ENCODE measurements at places on chromosomes 4 and X. TPM values are rescaled to one million over a fixed set of nuclear protein-coding genes. Genes with fewer than 3 reads are reported as not detected.

DNA sequence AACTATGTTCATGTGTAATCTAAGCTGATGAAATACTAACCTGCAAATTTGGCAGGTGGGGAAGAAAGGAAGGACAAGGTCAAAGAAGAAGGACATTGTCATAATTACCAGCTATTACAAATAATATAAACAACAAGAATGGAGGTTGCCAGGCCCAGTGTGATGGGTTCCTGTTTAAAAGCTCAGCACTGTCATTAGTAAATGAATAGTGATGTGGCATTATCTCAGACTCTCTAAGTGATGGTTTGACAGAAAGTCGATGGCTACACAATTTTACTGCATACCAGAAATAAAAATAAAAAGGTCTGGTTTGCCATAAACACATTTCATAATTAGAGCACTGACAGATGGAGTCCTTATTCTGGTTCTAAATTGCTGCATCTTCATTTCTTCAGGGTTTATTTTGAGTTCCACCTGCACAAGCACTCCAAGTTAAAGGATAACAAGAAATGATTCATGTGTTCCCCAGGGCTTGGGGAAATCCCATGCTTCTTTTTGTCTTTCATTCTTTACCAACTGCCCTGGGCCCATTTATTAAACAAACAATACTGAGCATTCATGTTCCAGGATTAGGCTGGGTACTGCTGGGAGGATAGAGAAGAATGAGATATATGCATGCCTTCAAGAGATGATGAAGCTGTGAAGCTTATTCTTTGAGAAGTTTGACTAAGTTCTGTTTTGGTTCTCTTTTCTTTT is 367.8 kb upstream of the RASGEF1B start:
- no peak for DNase-seq
- no peak overlapping the region for H3K27ac ChIP-seq
- H3K4me1 ChIP-seq: no peaks in the 10 kb centered on the region
- H3K27me3 ChIP-seq: no peaks in the 10 kb centered on the region
- no peak overlapping the region for H3K4me3 ChIP-seq
- H3K36me3 ChIP-seq: no peaks in the 10 kb centered on the region

DNA sequence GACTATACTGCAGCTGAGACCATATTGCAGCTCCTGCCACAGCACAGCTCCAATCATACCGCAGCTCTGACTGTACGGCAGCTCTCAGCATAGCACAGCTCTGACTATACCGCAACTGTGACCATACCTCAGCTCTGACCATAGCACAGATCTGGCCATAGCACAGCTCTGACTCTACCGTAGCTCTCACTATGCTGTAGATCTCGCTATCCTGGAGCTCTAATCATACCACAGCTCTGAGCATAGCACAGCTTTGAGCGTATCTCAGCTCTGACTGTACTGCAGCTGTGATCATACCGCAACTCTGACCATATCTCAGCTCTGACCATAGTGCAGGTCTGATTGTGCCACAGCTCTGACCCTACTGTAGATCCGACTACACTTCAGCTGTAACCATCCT is 139.2 kb downstream of the ASMT start:
- peaks cover 14% of the 10 kb centered on the region for H3K27me3 ChIP-seq
- H3K27ac ChIP-seq: no peak overlapping the region
- DNase-seq: no peak
- H3K36me3 ChIP-seq: no peaks in the 10 kb centered on the region
- no peak overlapping the region for H3K4me3 ChIP-seq

GRCh38 chr4:13920901-13921300 is 293.4 kb upstream of the BOD1L1 start:
- peak overlapping the region; percentile 55 for H3K27ac ChIP-seq
- no peaks in the 10 kb centered on the region for H3K4me1 ChIP-seq
- no peaks in the 10 kb centered on the region for H3K27me3 ChIP-seq
- DNase-seq: peak; percentile 19
- no peaks in the 10 kb centered on the region for H3K36me3 ChIP-seq

DNA sequence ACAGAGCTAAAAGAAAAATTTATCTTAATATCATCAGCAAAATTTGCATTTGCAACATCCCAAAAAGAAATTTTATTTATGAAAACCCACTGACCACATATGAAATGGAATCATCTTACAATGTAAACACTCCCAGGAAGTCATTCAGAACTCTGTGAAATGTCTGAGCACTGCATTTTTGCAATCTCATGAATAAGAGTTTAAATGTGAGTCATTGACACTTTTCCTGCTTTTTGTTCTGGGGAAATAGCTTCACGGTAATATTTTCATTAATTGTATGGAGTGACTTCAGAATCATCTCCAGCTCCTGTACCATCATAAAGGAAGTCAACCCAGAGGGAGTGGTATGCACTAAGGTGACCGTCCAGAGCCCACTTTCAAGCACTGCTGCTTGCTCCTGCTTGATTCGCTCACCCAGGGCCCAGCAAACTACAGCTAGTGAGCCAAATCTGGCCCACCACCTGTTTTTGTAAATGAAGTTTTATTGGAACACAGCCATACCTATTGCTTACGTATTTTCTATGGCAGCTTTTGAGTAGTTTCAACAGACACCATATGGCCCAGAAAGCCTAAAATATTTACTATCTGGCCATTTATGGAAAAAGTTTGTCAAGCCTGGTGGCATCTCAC is 17.2 kb downstream of the EDNRA start:
- H3K27ac ChIP-seq: no peak overlapping the region
- H3K27me3 ChIP-seq: no peaks in the 10 kb centered on the region
- DNase-seq: no peak
- H3K4me1 ChIP-seq: no peaks in the 10 kb centered on the region
- no peaks in the 10 kb centered on the region for H3K36me3 ChIP-seq
- H3K4me3 ChIP-seq: no peak overlapping the region

DNA sequence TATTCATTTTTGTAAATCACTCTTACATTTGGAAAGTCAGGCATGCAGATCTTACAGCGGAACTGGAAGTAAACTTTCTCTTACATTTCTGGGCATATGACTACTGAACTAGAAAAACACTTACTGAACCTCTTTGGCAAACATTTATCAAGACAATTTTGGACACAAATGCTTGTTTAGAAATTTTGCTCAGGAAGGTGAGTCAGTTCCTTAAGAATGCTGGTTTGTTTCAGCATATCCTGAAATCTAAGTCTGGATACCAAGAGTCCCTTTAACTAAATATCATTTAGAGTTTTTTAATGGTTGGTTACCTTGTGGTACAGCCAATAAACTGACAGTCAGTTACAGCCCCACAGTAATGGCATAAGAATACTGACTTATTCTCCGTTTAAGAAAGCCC is 15.0 kb downstream of the SHISA3 start:
- DNase-seq: no peak
- no peak overlapping the region for H3K4me3 ChIP-seq
- H3K27ac ChIP-seq: peak overlapping the region; percentile 23
- no peaks in the 10 kb centered on the region for H3K27me3 ChIP-seq
- no peaks in the 10 kb centered on the region for H3K4me1 ChIP-seq
- H3K36me3 ChIP-seq: peaks cover 4% of the 10 kb centered on the region

- H3K27ac ChIP-seq: no peak overlapping the region
- no peaks in the 10 kb centered on the region for H3K4me1 ChIP-seq
- H3K4me3 ChIP-seq: no peak overlapping the region
- H3K36me3 ChIP-seq: no peaks in the 10 kb centered on the region
- H3K27me3 ChIP-seq: peaks cover 5% of the 10 kb centered on the region
- no peak for DNase-seq
Measured at GRCh38 chrX:69807400-69807799, 191.5 kb downstream of the EDA start.

GRCh38 chrX:154840856-154841255 is 6.4 kb upstream of the SMIM9 start:
- DNase-seq: no peak
- no peaks in the 10 kb centered on the region for H3K4me1 ChIP-seq
- H3K27me3 ChIP-seq: no peaks in the 10 kb centered on the region
- no peak overlapping the region for H3K27ac ChIP-seq
- H3K36me3 ChIP-seq: no peaks in the 10 kb centered on the region

DNA sequence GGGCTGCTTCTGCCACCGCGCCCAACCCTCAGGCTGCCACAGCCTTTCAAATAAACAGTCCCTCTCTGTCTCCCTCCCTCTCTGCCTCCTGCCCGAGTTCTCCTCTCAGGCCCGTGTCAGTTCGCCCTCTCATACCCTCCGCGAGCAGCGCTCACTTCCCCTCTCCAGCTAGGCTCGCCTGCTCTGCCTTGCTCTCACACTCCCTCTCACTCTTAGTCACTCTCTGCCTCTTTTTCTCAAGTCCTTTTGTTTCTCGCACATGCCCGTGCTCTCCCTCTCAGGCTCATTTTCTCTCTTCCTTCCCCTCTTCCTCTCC is 3.2 kb downstream of the EFNB1 start:
- H3K4me1 ChIP-seq: no peaks in the 10 kb centered on the region
- H3K27ac ChIP-seq: peak overlapping the region; percentile 36
- H3K36me3 ChIP-seq: no peaks in the 10 kb centered on the region
- H3K27me3 ChIP-seq: peaks cover 54% of the 10 kb centered on the region

ASB12 gene
- total RNA-seq: 0.29 TPM

SPANXN4 gene
- not detected for total RNA-seq

ETNPPL gene
- not detected for total RNA-seq

All from breast epithelium (tissue), 4 donors.